ENCODE measurements at places on chromosomes 2 and 18.
A peak's percentile ranks its signal among the peaks of the same experiment; 100 is the strongest.

GRCh38 chr2:54348646-54349045, 92.6 kb upstream of the TSPYL6 start:
- DNase-seq: no peak

DNA sequence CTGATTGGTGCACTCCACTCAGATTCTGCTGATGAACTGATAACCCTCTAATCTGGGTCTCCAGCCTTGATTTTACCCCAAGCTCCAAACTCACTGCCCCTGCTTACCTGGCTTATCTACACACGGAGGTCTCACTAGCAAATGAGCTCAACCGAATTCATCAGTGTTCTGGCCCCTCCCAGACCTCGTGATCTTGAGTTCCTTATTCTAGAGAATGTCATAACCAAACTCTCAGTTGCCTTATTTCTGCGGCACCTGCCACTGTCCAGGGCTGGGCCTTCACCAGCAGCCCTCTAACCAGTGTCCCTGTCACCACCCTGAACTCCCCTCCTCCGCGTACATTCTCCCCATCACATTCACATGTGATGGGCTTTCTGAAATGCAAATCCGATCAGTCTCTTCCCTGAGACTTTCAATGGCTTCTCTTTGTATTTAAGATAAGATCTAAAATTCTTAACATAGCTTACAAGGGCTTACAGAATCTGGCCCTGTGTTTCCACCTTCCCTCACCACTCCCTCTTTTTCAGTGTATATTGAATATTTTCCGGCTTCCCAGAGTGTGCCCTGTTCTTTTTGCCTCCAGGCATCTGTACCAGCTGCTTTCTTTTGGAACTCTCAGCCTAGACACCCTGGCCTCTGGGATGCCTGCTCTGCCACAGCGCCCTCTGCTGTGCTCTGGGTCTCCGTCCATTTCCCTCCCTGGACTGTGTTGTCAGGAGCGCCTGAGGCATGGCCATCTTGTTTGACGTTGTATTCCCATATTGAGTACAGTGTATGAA, 31.1 kb downstream of the NAB1 start:
- DNase-seq: peak; percentile 38

DNA sequence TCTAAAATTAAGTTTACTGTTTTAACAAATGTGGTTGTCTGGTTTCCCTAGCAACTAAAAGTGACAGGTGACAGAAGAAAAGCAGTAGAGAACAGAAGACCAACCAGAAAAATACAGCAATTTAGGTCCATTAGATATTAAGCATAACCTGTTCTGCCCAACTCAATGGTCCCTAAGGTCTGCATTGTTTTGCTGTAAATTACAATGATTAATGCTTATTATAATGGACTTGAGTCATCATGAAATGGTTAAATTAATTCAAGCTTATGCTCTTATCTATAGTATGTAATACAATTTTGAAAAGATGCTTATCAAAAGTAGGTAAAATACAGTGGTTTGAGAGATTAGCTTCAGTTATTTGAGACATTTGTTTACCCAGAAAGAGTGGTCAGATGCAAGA, 378.0 kb downstream of the GRB14 start:
- no peak for DNase-seq

GRCh38 chr18:25614168-25614567, 262.2 kb upstream of the ZNF521 start:
- DNase-seq: no peak

DNA sequence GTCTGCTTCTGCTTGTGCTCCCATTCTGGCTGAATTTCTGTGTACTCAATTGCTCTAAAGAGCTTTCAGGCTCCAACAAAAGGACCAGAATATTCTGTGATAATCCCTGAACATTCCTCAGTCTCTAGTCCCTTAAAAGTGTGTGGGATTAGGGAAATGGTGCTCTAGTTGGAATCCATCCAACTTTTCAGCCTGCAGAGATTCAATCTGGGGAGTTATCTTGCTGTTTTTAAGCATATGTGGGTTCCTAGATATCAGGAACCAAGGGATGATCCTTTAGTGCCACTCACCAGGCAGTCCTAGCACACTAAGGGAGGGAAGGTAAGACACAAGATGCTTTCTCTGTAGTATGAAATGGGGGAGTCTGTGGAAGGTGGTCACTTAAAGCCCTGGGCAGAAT, 140.3 kb upstream of the SLC1A4 start:
- no peak for DNase-seq

- DNase-seq: no peak
Observed at GRCh38 chr2:65098741-65099140, 31.2 kb downstream of the RAB1A start.

DNA sequence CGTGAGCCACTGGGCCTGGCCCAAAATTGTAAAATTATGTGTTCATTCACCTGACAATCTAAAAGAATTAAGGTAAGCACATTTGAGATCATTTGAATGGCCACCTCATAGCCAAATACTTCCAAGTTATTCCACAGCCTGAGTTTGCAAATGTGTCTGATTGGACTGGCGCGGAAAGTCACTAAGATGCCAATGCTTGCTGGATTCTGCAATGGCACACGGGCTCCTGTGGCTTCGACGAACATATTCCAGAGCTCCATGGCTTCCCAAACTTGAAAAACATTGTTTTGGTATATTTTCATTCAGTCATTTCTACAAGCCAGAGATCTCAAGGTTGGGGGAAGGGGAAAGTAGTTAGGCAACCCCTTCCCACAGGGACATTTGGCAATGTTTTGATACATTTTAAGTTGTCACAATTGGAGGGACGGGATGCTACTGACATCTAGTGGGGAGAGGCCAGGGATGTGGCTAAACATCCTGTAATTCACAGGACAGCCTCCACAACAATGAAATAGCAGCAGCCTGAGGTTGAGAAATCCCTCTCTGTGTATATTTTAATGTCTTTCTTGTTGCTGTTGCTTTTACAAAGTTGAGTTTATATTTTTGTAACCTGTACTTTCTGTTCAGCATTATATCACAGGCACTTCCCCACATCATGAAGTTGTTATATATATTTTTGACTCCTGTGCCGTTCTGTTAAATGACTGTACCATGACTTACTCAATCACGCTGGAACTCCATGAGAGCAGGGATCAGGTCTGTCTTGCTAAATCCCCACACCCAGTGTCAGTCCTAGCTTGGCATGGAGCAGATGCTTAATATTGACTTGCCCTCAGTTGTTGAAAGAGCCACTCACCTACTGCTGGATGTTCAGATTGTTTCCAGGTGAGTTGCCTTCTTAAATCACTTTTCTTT, 56.9 kb downstream of the COL4A4 start:
- DNase-seq: peak; percentile 22

DNA sequence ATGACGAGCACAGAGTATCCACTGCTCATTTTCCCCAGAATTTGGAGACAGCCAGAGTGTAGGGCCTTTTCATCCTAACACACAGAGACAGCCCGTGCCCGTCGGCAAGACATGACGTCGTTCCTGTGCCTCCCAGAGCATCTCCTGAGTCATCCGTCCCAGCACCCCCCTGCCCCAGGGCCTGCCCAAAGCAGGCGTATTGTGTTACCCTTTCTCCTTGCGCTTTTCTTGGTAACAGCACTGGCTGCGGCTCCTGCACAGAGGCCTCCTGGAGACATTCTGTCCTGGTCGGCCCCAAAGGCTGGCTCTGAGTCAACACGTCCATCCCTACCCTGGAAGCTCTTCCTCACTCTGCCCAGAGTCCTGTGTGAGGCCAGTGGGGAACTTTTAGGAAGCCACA, 217.1 kb downstream of the KLHL29 start:
- DNase-seq: no peak

- no peak for DNase-seq
Observed at GRCh38 chr2:144475569-144476275, 44.2 kb downstream of the ZEB2 start.

DNA sequence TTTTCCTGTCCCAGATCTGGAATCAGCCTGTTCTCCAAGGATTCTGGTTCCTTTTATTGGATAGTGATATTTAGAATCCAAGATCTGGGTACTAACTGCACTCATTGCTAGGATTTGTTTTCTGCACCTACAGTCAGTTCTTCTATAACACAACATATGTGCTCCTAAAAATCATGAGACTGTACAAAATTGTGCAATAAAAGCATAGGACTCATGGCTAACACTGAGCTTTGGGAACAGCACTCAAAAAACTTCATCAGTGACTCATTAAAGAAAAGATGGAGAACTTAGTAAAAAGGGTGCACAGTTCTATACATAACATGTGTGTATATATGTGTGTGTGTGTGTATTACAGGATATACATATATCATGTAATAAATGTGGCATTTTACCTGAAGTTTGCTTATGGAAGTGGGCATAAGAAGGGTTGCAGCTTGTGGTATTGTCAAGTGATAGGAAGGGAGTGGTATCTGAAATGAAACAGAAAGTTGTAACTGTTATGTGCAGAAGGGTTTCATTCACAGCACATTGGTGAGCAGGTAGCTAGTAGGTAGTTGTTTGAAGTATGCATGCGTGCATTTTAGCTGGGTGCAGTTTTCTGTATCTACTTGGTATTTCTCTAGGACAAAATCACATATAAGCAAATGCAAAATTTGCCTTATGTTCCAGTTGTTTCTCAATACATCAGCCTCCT, 5.9 kb upstream of the SCYGR2 start:
- no peak for DNase-seq

- DNase-seq: no peak
Observed at GRCh38 chr2:189514104-189514503, 66.5 kb downstream of the SLC40A1 start.

GRCh38 chr2:233979748-233980147, 62.6 kb downstream of the TRPM8 start:
- DNase-seq: no peak

DNA sequence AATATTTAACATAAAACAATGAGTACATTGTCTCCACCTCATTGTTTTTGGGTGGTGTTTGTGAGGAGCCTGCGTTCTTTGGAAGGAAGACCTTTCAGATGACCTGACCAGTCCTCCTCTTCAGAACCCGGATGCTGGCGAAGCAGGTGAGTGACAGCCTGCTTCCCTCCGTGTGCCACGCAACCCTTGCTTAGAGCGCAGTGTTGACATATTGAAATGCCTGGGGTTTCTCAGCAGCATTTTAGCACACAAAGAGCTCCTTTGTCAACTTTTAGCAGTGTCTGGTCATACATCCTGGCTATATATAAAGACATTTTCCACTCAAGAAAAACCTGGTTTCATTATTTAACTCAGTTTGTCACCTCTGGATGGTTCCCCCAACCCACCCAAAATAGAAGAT, 335.7 kb upstream of the POU3F3 start:
- DNase-seq: no peak

- DNase-seq: no peak
Observed at GRCh38 chr2:86037141-86037794, 68.4 kb downstream of the POLR1A start.

GRCh38 chr18:62898359-62898758, 183.0 kb downstream of the PHLPP1 start:
- peak; percentile 49 for DNase-seq

GRCh38 chr2:20483194-20483895, 36.5 kb downstream of the RHOB start:
- no peak for DNase-seq

DNA sequence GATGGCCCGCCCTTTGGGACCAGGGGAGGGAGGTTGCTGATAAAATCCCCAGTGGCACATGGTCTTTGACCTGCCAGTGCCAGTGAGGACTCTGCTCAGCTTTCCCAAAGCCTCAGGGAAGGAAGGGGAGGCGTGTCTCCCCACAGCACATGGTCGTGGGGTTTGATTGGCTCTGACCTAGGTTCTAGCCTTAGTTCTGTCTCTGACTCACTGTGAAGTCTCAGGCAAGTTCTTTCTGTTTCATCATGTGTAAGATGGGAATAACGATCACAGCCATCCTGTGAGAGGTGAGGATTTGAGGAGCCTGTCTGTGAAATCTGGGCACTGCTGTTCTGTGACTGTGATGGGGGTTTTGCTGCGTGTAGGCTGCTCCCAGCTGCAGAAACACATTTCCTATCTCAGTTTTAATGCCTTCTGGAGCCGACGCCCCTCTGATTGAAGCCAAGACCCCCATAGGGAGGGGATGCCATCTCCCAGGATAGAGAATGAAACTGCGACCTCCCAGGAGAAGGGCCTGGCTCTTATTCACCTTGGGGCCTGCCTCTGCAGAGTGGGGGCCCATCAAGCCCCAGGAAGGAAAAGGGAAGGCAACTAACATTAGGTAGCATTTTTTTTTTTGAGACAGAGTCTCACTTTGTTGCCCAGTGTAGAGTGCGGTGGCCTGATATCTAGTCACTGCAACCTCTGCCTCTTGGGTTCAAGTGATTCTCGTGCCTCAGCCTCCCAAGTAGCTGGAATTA, 84.0 kb downstream of the DDX1 start:
- DNase-seq: no peak

DNA sequence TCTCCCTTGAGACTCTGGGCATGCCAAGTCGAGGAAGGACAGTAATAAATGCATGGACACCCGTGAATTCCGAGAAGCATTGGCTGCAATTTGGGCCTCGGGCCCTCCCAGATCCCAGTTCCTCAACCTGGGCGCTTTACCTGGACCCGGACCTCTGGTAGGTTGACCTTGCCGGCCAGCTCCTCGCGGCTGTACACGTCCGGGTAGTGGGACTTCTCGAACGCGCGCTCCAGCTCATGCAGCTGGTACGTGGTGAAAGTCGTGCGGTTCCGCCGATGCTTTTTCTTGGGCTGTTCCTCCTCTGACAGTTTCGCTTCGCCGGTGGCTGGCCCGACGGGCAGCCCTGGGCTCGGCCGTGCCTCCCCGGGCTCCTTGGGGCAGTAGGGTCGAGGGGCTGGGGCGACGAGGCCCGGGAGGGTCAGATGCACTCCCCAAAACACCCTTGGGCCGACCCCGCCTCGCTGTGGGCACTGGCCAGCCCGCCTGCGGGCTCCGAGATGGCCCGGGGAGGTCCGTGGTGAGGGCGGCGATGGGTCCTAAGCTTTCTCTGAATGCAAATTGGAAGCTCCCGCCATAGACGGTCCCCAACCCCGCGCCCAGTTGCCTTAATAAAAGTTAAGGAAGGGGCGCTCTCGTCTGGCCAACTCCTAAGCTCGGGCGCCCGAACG, 899 bp downstream of the RAX start:
- peak; percentile 59 for DNase-seq

GRCh38 chr18:7168408-7168807, 50.8 kb upstream of the LAMA1 start:
- no peak for DNase-seq

DNA sequence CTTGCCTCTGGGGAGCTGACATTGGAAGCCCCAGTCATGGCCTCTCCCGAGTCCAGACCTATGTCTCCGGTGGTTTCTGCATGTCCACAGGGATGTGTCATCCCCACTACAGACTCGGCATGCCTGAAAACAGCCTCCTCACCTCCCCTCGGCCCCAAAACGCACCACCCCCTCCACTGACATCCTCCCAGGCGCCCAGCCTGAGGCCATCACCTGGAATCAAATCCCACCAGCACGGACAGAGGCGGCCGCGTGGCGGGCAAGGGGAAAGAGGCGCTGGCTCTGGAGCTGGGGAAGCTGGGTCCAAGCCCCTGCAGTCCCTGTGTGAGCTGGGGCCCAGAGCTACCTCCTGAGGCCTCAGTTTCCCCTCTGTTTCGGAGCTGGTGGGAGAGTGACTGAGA, 69.9 kb upstream of the SMAD7 start:
- no peak for DNase-seq

- no peak for DNase-seq
Observed at GRCh38 chr2:75162259-75162658, 37.1 kb downstream of the TACR1 start.

Data from GM20000 (cell line).